Left kidney (tissue), 8 donors: ENCODE measurements at places on chromosomes 3 and 15.

DNA sequence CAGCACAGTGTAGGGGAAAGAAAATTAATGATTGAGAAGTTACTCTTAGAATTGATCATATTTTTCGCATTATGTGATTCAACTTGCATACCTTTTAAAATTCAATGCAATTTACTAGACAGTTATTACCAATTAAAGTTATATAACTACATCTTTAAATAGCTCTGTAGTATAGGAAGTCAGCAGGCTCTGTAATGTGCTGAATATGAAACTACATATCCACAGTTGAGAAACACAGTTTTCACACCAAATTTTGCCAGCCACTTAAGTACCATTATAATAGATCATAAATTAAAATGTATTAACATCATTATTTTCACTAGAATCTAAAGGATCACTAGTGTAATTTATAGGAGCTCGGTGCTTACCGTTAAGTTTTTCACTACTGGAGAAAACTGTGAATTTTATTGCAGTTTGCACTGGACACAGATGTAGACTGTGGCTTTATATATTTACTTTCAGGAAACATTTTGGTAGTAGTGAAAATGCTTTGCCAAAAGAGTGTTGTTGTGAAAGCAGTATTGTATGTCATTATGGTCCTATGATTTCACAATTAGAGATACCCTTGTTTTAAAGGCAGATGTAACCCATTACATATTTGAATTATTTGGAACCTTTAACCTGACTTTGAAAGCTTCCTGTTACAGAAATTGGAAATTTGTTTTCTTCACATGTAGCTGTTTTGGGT lies 113.6 kb downstream of the PLCL2 start:
- DNase-seq = no peak

- DNase-seq = no peak
Measured at GRCh38 chr3:53082736-53083135, 36.9 kb upstream of the SFMBT1 start.

DNA sequence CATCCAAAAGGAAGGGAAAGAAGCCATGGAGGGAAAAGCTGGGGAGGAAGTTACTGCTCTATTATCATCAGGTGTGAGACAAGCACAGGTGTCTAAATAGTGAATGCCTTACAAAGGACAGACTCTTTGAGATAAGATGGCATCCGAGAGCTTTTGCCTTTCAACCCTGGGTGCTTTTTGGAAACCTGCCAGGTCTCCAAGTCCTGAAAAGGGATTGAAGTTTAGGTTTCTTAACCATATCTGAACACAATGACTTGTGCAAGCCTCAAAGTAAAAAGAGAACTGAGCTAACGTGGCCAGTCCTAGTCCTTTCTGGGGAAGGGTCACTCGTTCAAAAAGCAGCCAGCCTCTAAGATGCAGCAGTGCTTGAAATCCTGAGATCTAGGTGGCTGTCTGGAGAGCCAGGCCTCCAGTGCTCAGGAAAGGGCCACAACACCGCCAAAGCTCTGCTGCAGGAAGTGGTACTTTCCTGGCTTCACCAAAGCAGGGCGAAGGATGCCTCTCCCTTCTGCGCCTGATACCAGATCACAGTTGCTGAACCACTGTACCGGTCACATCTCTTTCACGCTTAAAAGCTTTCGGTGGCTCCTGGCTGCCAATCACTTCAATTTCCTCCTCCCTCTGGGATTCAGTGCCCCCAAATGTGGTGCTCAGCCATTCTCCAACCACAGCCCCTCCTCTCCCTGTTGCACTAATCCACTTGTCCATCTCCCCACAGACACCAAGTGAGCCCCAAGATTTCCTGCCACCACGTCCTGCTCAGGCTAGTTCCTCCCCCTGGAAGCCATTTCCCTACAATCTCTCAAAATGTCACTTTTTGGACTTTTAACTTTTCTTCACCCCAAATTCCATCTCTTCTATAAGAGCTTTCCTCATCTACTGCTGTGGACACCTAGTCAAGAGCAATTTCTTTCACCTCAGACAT lies 104.1 kb upstream of the LPP start:
- no peak for DNase-seq

DNA sequence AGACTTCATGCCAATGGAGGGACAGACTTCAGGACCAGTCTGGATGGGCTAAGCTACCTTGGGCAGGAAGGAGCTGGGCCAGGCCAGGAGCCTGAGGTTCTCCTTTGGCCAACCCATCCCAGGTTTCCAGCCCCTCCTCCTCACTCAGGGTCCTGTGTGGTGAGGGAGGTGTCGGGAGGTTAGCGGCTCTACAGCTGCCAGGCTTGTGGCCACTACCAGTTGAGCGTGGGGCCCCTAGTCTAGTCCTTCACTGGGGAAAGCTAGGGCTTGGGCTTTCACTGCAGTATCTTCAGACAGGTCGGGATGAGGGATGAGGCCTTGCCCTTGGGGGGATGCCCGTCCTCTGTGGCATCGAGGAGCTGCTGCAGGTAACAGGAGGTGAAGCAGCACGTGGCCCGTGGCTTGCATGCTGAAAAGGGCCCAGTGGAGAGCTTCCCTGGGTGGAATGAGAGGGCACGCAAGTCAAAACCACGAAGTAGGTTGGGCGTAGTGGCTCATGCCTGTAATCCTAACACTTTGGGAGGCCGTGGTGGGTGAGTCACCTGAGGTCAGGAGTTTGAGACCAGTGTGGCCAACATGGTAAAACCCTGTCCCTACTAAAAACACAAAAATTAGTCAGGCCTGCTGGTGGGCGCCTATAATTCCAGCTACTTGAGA lies 8.5 kb upstream of the FANCD2 start:
- DNase-seq = no peak

DNA sequence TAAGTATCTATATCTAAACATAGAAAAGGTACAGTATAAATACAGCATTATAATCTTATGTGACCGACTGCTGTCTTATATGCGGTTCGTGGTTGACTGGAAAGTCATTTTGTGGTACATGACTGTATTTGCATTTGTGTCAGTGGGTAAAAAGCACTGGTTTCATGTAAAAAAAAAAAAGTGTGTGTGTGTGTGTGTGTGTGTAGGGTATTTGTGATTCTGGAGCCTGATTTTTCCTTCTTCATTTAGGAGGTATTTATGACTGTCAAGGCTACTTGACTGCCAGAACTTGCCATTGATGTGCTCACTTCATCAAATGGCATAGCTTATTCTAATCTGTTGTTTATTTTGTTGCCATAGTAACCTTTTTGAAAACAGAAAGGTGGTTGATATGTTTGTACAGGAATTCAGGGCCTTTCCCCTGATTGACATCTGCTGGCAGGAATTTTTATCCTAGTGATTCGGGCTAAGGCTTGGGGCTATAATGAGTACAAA lies 63.2 kb downstream of the AKAP13 start:
- DNase-seq = peak; percentile 52

GRCh38 chr3:176950743-176951142 lies 246.5 kb downstream of the TBL1XR1 start:
- DNase-seq = no peak

DNA sequence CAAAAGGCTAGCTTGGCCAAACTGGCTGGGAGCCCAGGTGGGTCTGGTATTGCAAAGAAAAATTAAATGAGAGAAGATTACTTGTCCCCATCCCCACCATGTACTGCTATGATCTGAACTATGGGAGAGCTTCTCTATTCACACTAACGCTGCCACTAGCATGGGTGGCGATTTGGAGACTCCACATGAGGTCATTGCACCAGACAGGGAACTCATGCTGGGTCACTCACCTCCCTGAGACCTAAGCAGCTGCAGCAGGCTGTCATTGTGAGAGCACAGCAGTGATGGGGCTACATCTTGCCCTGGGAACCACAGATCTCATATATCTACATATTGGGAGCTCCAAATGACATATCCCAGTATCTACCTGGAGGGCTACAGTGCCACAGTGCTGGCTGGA lies 36.3 kb upstream of the NECTIN3 start:
- DNase-seq = no peak

DNA sequence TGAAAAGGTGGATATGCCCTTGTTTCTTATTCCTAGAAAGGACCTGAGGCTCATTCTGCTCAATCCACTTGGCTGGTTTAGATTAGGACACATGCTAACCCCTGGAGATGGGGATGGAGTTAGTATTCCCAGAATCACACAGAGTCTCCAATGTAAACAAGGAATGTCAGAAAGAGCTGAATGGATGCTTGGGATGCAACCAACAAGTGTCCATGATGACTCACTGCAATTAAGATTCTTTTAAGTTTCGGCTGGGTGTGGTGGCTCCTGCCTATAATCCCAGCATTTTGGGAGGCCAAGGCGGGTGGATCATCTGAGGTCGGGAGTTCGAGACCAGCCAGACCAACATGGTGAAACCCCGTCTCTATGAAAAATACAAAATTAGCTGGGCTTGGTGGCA lies 315.5 kb upstream of the AZI2 start:
- DNase-seq = no peak

GRCh38 chr3:172157564-172158258 lies 118.3 kb downstream of the FNDC3B start:
- DNase-seq = no peak

DNA sequence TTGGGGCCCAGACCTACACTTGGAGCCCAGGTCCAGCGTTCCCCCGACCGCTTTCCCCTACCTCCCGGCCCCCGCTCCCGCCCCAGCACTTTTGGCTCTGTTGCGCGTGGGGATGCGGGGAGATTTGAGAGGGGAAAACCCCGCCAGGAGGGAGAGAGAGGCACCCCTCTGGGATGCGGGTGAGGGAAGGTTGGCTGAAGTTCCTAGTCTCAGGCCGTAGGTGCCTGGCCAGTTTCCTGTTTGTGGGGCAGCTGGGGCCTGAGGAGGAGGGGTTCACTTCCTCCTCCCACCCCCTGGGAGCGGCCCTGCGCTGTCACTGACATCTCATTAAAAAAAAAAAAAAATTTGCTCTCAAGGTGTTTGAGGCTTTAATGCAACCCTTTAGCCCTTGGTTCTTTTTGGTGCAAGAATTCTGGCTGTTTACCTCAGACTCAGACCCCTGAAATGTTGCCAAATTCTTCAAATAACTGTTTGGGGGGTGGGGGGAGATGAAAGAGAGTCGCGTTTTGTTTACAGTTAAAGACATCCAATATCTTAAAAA lies 2.6 kb downstream of the FAM43A start:
- no peak for DNase-seq

DNA sequence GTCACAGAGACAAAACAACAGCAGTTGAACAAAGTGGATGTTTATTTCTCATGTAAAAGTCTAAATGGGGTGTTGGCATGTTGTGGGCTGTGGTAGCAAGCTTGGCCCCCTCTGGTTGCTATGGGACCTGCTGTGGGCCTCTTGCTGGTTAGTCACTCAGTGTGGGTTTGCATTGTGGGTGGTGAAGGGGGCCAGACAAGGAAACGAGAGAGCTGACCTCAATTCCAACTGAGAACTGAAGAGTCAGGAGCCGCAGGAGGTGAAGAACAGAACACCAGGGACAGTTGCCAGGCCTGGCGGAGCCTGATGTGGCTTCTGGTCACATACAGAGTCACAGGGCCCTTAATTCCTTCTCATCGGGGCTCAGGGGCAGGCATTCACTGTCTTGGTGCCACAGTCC lies 1.9 kb upstream of the ADPGK start:
- DNase-seq = no peak

DNA sequence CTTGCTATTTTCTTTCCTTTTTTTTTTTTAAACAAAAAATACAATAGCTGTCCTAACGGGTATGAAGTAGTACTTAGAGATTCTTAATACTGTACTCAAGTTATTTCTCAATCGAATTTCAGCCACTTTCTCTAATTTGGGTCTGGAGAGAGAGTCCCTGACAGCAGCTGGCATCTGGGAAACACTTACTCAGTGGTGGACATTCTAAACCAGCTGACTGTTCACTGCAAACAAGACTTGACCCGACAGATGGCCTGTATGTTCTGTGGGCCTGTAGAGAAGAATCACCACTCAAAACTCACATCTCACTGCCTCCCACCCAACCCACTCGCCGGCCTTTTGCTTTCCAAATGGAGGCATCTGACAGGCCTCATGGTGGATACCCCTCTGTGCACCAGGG lies 199.6 kb downstream of the ATP10A start:
- DNase-seq = no peak

DNA sequence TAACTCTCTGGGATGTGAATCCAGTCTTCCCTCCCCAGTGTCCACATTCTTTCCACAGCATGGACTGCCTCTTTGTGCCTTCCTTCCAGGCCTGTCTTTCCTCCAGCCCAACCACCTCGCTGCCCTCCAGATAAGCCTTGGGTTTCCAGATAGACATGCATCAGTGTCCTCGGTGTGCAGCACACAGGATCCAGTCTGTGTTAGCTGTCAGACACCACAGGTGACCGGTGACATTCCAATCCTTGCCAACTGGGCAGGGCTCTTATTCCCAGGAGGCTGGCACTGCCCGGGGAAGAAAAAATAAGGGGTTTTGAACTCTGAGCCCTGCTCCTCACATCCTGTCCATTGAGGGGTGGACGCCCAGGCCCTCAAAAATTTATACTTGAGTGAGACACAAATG lies 6.0 kb upstream of the SLC6A1 start:
- DNase-seq = no peak

- no peak for DNase-seq
Measured at GRCh38 chr3:42387802-42388651, 22.4 kb downstream of the LYZL4 start.

DNA sequence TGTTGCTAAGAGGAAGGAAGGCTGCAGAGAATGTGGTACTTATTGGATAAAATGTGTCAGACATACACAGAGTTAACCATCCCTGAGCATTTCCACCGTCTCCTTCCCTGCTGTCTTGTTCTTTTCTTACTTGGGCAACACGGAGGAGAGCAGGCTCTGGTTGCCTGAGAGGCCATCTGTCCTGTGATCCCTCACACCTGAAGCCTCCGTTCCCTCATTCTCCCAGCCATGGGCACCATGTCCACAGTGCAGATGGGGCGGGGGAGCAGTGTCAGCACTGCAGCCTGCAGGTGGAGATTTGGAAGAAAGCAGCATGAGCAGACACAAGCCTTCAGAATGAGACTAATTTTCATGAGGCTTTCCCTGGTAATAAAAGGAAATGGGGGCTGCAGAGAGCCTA lies 133.7 kb downstream of the CHCHD6 start:
- no peak for DNase-seq

GRCh38 chr3:8541486-8541885 lies 39.9 kb downstream of the LMCD1 start:
- DNase-seq = no peak

DNA sequence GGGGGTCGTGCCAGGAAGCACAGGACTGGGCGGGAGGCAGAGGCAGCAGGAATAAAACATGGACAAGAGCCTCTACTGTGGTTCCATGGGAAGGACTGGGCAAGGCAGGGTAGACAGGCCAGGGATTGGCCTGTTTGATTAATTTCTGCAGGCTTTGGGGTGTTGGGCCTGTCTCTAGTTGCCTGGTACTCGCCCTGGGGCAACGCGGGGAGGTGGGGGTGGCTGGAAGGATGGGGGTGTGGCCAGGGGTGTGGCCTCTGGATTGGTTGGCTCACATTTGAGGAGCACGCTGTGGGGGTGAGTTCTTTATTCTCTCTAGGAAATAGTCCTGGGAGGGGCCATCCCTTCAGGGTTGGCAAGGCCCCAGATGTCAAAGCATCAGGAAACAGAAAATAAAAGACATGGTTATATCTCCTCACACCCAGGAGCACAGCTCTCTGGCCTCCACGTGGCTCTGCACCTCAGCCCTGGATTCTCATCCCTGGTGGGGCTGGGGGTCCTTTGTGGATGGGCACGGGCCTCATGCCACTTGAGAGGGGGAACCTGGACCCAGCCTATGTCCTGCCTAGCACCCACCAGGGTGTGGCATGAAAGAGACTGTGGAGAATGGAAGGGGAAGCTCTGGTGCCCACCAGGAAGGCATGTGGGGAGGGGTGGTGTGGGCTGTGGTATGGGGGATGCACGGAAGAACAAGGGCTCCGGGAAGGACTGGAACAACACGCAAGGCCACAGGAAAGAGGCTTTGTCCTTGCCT lies 223.0 kb upstream of the LYSMD4 start:
- no peak for DNase-seq

- no peak for DNase-seq
Measured at GRCh38 chr15:72397796-72398588, at the start of gene TMEM202. Gene TMEM202 (plus strand): TSS chr15:72398305. CDS start chr15:72398327, 22 bp downstream.

- DNase-seq = no peak
Measured at GRCh38 chr3:100602506-100603444, 6.6 kb upstream of the ADGRG7 start.
